Left hindlimb (tissue), 1 donor: ENCODE measurements at places on chromosomes 6 and 20.
A peak's percentile ranks its signal among the peaks of the same experiment; 100 is the strongest.

GRCh38 chr6:25874822-25875562 is 949 bp upstream of the SLC17A3 start:
- no peak for DNase-seq

GRCh38 chr20:1467355-1468116 is 887 bp upstream of the NSFL1C start:
- DNase-seq, result no peak

GRCh38 chr20:36279362-36279761 is 26.8 kb upstream of the DLGAP4 start:
- no peak for DNase-seq

- DNase-seq, result peak; percentile 40
These were observed 532.0 kb downstream of the BCKDHB start for GRCh38 chr6:80638213-80639055.

DNA sequence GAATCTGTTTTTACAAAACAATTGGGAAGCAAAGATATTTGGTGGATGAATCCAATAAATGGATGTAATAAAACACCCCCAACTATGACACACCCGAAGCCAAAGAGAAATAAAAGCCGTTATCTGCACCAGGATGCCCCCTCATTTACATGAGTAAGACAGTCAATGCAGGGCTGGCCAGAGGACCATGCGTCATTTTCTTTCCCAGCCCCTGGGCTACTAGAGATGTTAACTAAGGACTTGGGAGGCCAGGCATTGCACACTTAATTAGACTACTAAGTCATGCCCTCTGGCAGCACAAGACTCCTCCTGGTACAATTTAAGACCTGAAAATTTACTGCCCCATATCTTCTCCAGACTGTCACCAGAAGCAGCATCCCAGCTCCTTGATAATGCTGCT is 3.2 kb downstream of the LEMD2 start:
- no peak for DNase-seq

- DNase-seq, result no peak
These were observed 56.3 kb downstream of the RTN4IP1 start for GRCh38 chr6:106572875-106573585.

- DNase-seq, result no peak
These were observed 133.8 kb upstream of the PTPN1 start for GRCh38 chr20:50376179-50376887.

DNA sequence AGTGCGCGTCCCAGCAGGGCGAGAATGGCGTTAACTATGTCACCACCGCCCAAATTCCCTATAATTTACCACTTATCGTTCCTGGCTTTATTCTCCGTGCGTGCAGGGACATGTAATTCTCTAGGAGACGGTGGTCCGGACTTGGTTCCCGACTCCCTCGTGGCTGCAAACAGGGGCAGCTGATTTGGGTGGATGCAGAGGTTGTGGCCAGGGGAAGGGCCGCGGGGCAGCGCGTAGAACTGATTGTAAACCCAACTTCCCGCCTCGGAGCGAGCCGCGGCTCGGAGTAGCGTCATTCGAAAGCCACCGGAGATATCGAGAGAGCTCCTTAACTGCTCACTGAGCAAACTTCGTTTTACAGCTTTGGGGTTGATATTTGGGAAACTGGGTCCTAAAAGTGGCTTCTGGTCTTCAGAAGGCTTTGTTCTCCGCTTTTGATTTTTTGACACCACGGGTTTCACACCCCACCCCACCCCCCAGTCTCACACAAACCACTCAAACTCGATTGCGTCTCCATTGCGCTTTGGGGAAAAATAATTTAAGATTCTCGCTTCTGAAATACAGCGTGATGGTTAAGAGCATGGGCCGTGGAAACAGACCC is 17.5 kb upstream of the ZSCAN9 start:
- DNase-seq, result peak; percentile 42

DNA sequence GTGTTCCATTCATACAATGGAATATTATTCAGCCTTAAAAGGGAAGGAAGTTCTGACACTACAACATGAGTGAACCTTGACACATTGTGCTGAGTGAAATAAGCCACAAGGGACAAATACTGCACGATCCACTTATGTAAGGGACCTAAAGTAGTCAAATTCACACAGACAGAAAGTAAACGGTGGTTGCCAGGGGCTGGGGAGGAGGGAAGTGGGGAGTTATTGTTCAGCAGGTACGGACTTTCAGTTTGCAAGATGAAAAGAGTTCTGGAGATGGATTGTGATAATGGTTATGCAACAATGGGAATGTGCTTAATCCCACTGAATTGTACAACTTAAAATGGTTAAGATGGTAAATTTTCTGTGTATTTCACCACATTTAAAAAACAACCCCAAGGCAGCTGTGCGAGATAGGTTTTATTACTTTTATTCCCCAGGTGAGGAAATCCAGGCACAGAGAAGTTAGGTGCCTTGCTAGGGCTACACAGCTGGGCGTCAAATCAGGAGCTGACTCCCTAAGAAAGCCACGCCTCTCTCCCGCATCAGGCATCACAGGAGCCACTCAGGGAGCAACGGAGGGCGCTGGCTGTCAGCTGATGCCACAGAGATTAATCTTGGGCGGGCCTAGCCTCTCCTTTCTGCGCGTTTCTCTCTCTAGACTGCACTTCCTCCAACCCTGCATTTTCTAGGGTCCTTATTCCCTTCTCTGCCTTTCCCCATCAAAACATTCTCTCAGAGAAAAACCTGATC is 9.3 kb upstream of the TRAF3IP2 start:
- no peak for DNase-seq
